ENCODE measurements at places on chromosomes 16 and 17.
A peak's percentile ranks its signal among the peaks of the same experiment; 100 is the strongest.

GRCh38 chr17:50219342-50219741 lies 17.9 kb upstream of the COL1A1 start:
- DNase-seq = peak; percentile 90

DNA sequence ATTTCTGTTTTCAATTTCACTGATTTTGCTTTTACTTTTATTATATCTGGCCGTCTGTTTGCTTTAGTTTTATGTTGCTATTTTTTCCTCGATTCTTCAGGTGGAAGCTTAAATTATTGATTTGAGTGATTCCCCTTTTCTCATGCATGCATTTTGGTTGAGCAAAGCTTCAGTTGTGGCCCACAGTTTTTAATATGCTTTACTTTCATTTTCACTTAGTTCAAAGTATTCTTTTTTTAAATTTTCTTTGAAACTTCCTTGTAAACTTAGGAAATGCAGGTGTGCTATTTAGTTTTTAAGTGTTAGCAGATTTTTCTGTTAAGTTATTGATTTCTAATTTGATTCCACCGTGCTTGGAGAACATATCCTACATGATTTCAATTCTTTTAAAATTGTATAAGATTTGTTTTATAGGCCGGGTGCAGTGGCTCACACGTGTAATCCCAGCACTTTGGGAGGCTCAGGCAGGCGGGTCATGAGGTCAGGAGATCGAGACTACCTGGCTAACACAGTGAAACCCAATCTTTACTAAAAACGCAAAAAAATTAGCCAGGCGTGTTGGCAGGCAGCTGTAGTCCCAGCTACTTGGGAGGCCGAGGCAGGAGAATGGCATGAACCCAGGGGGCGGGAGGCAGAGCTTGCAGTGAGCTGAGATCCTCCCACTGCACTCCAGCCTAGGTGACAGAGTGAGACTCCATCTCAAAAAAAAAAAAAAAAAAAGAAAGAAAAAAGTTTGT lies 531.2 kb downstream of the KIF2B start:
- no peak for DNase-seq

- DNase-seq = no peak
Observed at GRCh38 chr17:19579867-19580565, 46.4 kb downstream of the SLC47A1 start.

DNA sequence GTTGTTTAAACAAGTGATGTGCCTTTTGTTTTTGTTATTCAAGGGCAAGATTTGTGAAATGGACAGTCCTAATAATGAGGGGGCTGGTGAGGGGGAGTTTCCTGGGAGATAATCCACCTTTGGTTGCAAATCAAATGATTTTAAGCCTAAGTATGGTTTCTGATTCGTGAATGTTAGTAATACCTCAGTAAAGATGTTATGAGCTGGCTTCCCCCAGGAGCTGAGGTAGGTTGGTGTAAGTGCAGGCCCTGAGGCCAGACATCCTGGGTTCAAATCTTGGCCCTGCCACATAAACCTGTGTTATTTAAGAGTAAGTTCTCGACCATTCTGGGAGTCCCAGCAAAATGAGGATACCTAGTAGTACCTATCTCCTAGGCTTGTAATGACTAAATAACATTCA lies 1.5 kb downstream of the SNX29 start:
- no peak for DNase-seq

GRCh38 chr17:80785477-80786178 lies 206.0 kb upstream of the CHMP6 start:
- DNase-seq = no peak

- no peak for DNase-seq
Observed at GRCh38 chr16:61371881-61372280, 664.4 kb downstream of the CDH8 start.

GRCh38 chr17:52148969-52149351 lies 9.6 kb downstream of the CA10 start:
- no peak for DNase-seq

- no peak for DNase-seq
Observed at GRCh38 chr17:16398270-16399267, 16.8 kb upstream of the TRPV2 start.

- no peak for DNase-seq
Observed at GRCh38 chr16:28522792-28523191, 16.0 kb downstream of the NUPR1 start.

DNA sequence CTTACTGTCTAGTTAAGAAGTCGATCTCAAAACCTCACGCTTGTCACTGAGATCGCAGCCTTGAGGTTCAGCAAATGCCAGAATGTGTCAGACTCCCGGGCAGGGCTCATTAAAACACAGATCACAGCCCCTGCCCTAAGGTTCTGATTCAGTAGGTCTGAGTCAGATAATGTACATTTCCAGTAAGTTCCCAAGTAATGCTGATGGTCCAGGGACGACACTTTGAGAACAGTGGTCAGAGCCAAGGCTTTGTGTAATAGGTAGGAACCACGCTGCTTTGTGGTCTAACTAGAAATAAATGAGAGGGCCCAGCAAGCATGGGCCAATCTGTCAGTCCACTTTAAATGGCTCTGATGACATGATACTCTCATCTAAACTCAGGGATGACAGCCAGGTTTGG lies 228.6 kb downstream of the ZFHX3 start:
- DNase-seq = peak; percentile 57

DNA sequence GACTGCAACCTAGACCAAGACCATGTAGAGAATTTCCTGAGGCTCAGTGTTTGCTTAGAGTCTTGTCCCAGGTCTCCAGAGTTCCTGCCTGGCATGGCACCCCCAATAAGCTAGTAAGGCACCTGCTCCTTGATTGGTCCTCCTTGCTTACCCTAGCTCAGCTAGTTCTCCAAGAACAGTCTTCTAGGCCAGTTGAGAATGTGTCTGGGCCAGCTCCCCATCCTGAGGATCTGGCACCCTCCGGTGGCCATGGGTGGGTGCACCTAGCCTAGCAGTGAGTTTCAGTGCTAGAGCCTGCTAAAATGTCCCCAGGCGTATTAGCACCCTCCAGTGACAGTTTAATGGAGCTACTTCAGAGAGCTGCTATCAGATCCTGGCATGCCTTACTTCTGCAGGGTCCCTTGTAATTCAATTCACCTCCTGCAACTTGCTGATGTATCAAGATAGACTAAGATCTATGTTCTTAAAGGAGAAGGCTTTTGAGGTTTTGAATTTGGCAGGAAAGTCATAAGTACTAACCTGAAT lies 44.4 kb upstream of the MED13 start:
- DNase-seq = peak; percentile 89

GRCh38 chr16:11752856-11753255 lies 10.2 kb upstream of the TXNDC11 start:
- DNase-seq = no peak

- no peak for DNase-seq
Observed at GRCh38 chr17:80441598-80442322, 26.8 kb downstream of the ENDOV start.

DNA sequence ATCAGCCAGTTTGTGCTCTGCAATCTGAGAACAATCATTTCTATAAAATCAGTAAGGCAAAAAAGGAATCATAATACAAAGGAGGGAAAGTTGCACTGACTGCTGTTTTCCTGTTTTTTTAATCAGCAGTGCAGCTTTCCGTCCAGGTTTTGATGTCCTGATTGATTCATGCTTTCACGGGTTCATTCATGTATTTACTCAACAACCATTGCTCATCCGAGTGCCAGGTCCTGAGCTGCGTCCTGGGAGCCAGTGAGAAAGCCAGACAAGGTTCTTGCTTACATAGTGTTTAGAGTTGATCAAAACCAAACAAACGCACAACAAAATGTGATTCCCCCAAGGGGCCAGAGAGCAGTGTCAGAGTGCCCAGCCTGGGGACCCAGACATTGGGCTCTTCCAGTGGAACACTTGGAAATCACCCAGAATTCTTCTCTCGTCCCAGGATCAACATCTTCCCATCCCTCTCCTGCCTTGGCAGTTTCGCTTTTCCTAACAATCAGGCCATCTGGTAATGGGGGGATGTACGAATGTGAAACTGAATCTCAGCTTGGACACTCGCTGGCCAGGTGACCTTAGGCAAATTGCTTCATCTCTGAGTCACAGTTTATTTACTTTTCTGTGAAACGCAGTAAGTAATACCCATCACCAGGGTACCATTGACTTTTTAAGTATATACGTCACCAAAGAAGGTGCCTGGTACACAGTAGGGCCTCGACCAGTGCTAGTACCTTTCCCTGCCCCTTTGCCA lies 13.3 kb upstream of the C1QL1 start:
- peak; percentile 80 for DNase-seq

DNA sequence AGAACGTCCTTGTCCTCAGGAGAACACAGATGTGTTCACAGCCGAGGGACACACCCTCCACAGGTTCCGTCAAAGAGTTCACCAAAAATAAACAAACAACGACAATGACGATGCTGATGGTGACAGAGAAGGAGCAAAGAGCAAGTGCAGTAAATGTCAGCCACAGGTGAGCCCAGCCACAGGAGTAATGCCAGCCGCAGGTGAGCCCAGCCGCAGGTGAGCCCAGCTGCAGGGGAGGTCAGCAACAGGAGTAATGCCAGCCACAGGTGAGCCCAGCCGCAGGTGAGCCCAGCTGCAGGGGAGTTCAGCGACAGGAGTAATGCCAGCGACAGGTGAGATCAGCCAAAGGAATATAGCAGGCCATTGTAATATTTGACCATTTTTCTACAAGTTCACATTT lies 315.2 kb downstream of the FOXL1 start:
- DNase-seq = no peak

DNA sequence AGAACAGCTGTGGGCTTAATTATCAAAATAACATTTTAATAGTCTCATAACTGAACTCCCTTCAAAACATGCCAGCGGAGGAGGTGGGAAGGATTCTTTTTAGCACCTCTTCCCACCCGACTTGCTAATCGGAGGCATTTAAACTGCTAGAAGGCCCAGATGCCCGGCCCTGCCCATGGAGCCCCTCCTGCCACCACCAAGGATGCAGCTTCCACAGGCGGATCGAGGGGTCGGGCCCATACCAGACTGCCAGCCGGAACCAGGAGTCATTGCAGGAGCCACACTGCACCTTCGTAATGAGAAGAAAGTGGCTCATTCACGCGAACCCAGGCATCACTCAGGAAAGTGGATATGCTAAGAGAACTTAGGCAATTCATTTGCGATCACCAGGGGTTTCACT lies 201.2 kb downstream of the C16orf78 start:
- no peak for DNase-seq

DNA sequence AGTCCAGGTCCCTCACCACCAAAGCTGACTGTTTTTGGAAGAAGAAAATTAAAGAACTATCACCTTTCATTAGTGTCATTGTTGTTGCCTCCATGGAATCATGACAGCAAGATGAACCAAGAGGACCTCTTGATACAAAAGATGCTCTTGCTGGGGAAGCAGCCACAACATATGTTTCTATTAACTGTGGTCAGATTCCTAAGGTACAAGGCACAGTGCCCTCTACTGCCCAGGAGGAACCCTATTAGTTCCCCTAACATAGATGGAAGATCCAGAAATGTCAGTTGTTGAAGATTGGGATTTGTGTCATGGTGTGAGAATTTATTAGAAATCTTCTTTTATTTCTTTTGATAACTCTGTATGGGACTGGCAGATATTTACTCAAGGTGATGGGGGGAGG lies 188.2 kb upstream of the ANKFN1 start:
- no peak for DNase-seq

GRCh38 chr16:64144617-64145016 lies 977.2 kb downstream of the CDH11 start:
- DNase-seq = no peak

DNA sequence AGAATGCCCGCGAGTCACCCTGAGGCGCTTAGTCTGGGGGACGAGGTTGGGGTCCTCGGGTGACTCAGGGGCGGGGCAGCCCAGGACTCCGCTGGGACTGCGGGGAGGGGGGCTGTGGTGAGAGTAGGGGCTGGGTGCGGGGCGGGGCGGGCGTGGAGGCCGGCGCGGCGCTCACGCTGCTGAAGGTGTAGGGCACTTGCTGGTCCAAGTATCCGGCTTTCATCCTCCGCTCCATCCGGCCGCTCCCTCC lies 832 bp downstream of the ETV4 start:
- DNase-seq = no peak

DNA sequence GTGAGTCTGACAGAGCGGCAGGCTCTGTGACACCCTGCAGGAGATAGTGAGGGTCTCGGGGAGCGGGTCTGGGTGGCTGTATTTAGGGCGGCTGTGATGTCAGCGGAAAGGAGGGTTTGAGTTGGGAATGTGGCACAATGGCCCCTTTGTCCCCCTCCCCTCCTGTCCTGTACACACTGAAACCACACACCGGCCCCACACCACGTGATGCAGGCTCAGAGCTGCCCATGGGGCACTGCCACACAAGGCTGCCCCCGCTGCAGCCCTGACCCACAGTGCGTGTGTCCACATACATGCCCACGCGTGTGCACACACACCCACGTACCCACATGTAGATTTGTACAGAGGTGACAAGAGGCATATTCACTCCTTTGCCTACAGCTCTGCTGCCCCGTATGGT lies 15.3 kb downstream of the SGCA start:
- DNase-seq = no peak

DNA sequence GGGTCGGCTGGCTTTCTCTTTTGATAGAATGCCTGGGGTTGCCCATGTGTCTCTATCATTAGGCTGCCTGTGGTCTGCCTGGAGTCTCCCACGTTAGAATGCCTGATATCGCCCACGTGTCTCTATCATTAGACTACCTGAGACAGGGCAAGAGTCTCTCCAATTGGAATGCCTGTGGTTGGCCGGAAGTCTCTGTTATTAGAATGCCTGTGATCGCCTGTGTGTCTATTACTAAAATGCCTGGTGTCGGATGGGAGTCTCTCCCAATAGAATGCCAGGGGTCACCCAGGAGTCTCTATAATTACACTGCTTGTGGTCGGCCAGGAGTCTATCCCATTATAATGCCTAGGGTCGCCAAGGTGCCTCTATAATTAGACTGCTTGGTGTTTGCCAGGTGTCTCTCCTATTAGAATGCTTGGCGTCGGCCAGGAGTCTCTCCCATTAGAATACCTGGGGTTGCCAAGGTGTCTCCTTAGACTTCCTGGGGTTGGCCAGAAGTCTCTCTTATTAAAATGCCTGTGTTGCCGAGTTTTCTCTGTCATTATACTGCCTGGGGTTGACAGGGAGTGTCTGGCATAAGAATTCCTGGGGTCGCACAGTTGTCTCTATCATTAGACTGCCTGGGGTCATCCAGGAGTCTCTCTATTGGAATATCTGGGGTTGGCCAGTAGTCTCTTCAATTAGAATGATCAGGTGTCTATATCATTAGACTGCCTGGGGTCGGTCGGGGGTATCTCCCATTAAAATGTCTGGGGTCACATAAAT lies 2272.8 kb downstream of the TP53TG3F start:
- DNase-seq = no peak
